Retina (tissue), 1 donor: ENCODE measurements at places on chromosomes 2 and 18.

GRCh38 chr2:160379399-160379798 lies 114.2 kb downstream of the RBMS1 start:
- DNase-seq = no peak

DNA sequence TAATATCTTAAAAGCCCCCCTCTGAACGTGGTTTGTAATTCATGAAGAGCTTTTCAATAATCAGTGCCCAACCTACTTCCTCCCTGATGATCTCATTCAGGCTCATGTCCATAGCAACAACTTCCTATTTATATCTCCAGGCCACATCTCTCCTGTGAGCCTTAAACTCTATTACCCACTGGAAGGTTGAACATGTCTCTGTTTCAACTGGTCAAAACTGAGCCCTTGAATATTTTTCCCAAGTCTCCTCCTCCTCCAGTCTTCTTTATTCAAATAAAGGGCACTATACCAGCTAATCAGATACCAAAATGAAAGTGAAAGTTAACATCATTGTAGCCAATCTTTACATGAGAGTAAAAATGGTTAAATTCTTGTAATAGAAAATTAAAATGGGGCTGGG lies 63.7 kb upstream of the ITGA4 start:
- DNase-seq = no peak

DNA sequence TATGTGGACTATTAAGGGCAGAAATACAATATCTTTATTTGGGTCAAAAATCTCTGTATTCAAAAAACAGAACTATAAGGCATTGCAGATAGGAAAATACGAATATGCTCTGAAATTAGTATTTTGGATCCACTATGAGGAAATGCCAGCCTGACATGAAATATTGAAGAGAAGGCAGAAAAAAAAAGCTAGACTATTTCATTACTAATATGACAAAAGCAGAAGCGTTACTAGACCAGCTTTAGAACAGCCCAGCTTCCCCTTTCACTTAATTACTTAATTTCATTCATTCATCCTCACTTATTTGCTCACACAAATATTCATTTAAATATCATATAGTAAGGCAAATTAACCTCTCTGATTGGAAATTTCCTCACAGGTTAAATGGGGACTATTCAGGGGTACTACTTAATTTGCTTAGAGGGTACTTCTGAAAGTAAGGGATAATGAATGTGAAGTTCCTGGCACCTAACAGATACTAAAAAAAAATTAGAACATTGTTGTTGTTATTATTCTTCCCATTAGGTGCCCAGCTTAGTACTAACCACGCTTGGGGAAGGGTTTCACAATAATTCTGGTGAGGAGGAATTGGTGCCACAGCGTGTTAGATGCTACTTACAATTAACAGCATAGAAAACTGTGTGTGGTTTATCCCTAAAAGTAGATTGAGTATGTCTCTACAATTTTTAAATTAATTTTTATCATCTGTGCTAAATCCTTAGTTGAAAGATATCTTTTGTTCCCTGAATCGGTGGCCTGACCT lies 71.1 kb upstream of the CTLA4 start:
- no peak for DNase-seq

DNA sequence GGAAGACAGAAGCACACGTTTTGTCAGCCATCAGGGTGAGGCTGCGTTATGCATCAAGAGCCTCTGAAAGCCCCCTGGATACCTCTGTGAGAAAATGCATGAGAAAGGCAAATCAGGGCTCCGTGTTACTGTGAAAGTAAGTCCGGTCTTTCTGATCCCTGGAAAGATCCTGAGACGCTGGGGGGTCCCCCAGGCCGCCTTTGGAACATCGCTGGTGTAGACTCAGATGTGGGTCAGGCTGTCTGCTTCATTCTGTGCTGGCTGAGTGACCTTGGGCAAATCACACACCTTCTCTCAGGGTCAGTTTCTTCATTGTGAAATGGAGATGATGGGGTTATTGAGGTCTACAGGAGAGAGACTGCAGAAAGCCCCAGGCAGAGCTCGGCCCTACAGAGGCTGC lies 42.0 kb upstream of the HS6ST1 start:
- DNase-seq = no peak

GRCh38 chr2:193538061-193538460 lies 1343.3 kb upstream of the TMEFF2 start:
- no peak for DNase-seq

GRCh38 chr2:43407935-43408334 lies 181.5 kb upstream of the ZFP36L2 start:
- DNase-seq = no peak

DNA sequence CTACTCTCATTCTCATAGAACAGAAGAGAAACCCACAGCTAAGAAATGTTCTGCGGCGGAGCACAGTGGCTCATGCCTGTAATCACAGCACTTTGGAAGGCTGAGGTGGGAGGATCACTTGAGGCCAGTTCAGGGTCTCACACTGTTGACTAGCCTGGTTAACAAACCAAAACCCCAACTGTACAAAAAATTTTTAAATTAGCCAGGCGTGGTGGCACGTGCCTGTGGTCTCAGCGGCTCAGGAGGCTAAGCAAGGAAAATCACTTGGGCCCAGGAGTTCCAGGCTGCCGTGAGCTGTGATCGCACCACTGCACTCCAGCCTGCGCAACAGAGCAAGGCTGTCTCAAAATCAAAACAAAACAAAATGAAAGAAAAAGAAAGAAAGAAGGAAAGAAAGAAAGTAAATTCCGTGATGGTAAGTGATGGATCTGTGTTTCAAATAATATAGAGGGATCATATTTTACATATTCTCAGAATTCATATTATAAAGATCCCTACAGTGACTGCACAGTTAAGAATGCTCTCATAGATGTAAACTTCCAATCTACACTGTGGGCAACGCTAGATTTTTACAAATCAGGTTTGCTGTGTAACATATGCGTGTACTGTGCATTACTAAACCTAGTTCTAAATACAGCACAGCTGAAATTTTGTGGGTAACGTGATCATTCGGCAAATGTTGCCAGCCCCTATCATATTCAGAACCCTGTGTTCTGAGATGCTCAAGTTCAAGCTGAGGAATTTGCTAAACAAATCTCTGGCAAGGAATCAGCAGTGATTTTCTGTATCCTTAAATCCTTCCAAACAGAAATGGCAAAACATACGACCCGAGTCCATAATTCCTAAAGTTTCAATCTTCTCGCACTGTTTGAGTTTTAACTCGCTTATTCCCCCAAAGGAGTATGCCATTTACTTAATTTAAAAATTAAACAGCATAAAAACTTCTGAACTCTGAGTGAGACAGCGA lies 1.2 kb upstream of the RAB12 start:
- no peak for DNase-seq

- no peak for DNase-seq
Measured at GRCh38 chr2:135203944-135204343, 151.9 kb downstream of the RAB3GAP1 start.
